Body of pancreas (tissue), 4 donors: ENCODE measurements at places on chromosomes 2 and 18.
A peak's percentile ranks its signal among the peaks of the same experiment; 100 is the strongest.

DNA sequence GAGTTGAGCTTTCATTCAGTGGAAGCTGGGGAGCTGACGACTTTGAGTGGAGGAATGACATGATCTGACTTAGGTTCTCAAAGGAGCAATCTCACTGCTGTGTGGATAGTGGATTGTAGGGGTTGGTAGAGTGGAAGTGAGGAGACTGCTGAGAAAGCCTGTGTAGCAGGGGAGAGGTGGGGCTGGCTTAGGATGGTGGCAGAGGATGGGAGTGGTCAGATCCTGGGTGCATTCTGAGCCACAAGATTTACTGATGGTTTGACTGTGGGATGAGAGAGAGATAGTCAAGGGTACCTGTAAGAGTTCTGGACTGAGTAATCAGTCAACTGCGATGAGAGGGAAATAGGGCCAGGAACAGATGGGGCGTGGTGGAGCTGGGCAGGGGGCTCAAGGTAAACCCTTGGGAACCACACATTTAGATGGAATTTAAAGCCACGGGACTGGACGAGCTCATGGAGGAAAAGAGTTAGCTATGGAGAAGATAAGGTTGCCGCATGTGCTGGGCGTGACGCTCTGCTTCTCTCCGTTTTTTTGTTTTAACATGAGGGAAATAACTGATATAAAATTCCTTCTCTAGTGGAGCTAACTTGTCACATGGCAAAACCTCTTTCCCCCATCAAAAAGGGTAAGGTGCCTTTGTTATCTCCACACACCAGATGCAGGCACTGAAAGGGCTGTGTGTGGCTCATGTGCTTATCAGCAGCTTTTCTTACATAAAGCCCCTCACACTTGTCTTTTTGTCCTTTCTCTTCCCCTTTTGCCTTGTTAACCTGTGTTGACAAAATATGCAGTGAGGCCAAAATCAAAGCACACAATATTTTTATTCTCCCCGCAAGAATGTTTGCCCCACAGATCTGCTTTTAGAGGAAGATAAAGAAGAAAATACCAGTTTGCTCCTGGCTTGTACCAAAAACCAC, 379.8 kb downstream of the TSN start:
- no peak for DNase-seq

DNA sequence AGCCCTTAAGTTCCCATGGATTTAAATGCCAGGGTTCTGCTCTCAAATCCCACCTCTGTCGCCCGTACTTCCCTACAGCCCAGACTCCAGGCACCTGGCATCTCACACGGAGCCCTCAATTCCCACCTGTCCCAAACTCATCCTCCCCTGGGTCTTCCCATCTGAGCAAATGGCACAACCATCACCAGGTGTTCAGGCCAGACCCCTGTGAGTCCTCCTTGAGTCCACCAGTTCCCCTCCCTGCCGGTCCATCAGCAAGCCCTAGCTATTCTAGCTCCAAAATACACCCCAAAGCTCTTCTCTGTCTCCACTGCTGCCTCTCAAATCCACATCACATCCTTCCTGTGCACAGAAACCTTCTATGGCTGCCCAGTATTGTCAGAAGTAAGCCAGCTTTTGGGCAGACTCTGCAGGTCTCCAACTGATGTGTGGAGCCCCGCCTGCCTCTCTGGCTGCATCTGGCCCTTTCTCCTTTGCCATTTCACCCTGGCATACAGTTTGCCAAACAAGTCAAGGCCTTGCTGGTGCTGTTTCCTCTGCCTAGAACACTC, 67.7 kb downstream of the DNMT3A start:
- DNase-seq, result no peak

DNA sequence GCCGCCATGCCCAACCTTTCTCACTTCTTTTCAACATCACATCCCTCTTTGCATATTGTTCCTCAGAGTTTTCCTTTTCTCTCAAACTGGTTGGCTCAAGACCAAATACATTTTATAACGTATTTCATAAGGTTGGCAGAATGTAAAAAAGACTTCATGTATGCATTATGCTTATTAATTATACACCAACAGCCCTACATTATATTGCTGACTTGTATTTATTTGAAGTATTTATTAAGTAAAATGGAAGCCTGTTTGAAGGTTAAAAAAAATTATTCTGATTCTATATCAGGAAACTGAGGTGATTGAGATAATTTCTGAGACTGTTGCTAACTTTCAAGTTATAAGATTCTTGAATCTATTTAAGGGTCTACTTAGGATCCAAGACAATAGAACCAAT, 208.0 kb upstream of the KCNH7 start:
- no peak for DNase-seq

DNA sequence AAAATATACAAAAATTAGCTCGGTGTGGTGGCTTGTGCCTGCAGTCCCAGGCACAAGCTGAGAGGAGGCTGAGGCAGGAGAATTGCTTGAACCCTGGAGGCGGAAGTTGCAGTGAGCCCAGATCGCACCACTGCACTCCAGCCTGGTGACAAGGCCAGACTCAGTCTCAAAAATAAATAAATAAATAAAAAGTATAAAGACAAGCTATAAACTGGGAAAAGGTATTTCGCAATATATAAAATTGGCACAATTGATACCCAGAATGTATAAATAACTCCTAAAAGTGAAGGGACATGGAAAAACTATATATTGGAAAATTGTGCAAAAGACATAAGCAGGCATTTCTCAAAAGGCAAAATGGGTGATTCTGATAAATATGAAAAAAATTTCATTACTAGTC, 657.9 kb upstream of the SLC8A1 start:
- no peak for DNase-seq

GRCh38 chr2:15830937-15831549, 109.3 kb upstream of the MYCN start:
- no peak for DNase-seq

GRCh38 chr2:240997856-240998705, at the start of gene SNED1:
TSS of gene SNED1 (plus strand) at chr2:240998618. CDS start at chr2:240998838, 220 bp downstream.
- DNase-seq, result peak; percentile 94

DNA sequence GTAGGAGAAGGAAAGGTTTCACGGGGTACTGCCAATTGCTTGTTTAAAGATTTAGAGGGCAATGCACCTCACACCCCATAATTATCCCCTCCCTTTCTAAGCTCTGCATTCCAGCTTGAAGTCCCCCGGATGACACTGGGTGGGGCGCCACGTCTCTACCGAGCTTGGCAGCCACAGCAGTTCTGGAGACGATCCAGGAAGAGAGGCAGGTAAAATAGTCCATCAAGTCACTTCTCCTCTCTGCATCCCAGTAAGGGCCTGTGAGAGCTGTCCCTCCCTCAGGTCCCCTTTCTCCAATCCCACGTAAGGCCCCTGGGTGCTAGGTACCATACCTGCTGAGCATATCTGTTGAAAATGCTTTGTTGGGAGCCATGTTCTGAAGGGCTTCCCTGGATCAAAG, 65.7 kb downstream of the CAPN13 start:
- no peak for DNase-seq

DNA sequence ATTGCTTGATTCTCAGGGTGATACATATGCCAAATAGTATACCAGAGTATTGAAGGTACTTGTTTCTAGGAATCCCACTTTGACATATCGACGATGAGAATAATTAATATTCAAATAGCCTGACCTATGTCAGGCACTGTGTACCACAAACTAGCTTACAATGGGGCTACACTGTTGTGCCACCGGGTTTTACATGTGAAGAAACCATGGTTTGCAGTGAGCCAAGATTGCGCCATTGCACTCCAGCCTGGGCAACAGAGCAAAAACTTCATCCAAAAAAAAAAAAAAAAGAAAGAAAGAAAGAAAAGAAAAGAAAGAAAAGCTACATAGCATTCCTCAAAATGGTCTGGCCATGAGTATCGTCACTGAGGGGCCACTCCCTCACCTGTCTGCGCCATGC, 25.5 kb downstream of the GYPC start:
- DNase-seq, result no peak

DNA sequence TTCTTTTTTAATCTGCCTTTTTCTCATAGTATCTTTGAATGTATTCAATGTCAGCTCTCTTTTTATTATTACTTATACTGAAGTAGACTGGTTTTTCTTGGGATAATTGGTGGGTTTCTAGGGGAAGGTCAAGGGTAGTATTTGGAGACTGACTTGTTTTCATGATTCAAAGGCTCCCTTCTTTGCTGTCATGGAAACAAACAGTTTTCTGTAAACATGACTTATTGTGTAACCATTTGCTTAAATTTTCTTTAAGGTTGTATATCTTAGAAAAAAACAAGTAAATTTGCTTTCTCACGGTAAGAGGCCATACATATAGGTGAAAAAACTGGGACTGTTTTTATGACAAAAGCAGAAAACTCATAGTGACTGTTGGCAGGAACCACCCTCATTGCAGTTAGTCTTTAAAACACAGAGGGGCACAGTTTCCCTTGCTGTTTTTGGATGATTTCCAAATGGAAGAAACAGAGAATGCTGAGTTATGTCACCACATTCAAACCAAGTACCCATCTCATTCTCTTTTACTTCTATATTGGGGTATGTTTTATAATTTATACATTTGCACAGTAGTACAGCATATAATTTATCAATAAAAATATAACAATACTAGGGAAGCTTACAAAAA, 5.8 kb upstream of the RDH14 start:
- no peak for DNase-seq

DNA sequence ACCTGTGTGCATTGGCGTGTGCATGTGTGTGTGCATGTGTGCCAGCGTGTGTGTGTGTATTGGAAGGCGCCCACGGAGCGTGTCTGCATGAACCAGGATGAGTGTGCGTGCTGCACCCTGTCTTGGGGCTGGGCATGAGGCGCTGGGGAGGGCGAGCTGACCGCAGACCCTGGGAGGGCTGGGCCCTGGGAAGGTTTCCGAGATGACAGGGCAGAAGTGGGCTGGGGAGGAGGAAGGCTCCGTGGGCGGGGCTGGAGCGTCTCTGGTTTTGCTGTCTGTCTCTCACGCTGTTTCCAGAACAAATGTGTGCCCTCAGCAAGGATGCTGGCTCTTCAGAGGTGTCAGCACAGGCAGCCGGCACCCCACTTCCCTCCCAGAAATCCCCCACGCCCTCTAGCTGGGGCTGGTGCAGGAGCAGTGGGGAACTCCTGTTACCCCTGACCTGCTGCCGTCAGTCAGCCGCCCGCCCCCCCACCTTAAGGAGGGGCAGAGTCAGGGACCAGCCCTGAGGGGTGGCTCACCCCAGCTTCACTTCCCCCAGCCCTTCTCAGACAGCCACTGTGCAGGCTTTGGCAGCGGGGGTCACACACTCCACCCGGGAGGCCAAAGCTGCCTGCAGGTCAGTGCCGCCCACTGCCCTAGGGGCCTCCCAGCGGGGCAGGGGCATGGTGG, at the start of gene GPR35:
TSS of gene GPR35 (plus strand) at position 531 of the 672 bp plus-strand sequence. CDS start 4,473 bp downstream, outside the sequence.
- peak; percentile 11 for DNase-seq

DNA sequence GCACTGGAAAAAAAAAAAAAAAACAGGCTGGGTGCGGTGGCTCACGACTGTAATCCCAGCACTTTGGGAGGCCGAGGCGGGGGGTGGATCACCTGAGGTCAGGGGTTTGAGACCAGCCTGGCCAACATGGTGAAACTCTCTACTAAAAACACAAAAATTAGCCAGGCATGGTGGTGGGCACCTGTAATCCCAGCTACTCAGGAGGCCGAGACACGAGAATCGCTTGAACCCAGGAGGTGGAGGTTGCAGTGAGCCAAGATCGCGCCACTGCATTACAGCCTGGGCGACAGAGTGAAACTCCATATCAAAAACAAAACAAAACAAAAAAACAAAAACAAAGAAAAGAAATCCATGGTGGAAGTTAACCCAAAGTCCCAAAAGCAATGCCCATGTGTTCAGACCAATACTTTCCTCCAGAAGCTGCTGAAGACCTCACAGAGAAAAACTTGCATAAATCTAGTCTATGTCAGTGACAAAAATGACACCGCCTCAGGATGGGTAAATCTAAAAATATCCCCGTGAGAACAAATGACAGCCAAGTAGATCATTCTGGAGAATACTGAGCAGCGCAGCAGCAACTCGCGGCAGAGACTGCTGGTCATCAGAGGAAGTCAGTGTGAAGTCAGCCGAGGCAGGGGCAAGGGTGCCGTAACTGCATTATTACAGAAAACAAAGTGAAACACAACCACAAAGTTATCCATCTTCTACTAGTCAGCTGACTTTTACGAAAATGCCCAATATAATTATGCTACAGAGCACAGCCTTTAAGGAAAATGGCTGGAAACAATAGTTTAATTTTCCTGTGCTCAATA, 41.0 kb downstream of the LPIN2 start:
- no peak for DNase-seq

- DNase-seq, result no peak
Measured at GRCh38 chr2:33111002-33111446, 164.3 kb downstream of the LTBP1 start.

DNA sequence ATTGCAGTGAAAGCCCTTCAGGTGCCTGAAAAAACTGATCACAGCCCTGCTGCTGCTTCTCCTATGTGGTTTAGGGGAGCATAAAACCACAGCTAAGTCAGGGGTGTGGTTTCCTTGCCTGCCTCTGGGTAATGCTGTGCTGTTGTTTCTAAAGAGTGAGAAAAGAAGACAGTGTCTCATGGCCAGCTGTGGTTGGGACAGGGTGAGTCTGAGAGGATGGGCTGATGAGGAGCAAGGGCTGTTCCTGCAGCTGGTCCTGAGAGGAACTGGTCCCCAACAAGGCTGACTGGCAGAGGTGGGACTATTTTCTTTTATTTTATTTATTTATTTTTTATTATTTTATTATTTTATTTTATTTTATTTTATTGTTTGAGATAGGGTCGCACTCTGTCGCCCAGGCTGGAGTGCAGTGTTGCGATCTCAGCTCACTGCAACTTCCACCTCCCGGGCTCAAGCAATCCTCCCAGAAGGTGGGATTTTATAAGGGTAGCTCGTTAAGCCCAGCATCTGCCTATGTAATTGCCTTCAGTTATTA, 236.7 kb downstream of the FHOD3 start:
- DNase-seq, result no peak

DNA sequence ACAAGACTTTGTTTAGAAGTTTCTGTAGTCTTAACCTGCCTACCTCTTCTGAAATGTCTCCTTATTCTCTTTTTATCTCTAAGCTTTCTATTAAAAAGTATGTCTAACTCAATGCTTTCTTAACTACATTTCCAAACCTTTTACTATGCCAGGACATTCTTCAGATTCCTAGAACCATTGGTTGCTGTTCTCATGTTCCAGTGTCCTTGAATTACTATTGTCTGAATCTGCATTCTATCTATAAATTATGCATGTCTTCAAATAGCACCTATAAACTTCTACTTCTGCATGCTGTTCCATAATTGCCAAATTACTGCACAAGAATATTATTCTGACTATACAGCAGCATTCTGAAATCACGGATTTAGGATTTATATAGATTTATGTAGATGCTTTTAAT, 166.0 kb upstream of the VWC2L start:
- no peak for DNase-seq

DNA sequence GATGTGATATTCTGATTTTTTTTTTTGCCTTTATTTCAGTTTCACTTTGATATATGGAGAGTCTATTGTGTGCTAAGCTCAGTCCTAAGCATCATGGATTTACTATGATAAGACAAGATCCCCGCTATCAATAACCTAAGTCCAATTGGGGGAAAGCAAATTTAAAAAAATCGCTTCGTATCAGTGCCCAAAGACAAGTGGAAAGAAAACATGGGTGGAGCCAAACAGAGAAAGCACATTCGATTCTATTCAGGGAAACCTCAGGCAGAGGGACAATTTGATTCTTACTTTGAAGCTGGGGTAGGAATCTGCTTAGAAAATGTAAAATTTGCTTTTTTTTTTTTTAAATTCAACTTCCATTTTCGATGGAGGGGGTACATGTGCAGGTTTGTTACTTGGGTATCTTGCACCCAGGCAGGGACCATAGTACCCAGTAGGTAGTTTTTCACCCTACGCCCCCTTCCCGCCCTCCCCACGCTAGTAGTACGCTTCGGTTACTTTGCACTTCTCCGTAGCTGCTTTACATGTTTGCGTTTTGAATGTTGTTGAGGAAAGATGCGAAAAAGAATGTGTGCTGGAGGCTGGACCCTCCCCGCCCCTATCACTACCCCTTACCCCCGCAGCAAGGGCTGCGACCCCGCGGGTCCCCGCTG, 12.4 kb downstream of the KIF5C start:
- DNase-seq, result no peak
